ENCODE measurements at places on chromosomes 3 and 15.

DNA sequence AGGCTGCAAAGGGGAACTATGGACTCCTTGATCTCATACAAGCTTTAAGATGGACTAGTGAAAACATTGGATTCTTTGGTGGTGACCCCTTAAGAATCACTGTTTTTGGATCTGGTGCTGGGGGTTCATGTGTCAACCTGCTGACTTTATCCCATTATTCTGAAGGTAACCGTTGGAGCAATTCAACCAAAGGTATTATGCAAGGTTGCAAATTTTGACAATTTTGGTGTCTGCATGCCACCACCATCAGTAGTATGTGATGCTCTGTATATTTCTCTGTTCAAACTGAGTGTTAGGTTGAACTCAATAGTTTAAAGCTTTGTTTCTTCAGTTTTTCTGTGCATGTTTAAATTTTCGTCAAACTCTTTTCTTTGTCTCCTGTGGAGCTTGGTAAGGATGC is 583.8 kb upstream of the NAALADL2 start:
- DNase-seq = no peak

DNA sequence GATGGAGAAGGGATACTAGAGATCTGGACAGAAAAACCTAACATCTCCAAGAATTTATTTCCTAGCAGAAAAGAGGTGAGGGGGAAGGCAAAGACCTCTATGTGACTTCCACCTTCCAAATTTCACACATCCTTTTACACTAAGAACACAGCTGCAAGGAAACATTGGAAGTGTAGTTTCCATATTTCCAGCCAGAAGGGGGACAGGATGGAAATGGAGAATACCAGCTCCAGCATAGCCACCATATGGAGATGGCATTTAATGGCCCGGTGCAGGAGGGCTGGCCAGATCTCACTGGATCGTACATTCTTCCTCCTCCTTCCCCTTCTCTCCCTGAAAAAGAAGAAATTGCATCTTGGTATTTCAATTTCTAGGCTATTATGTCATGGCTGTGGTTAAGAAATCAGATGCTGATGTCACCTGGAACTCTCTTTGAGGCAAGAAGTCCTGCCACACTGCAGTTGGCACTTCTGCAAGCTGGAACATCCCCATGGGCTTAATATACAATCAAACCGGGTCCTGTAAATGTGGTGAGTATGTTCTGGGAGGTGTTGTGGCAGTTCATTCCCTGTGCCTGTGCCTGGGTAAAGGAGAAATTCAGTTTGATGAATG is 36.9 kb upstream of the TF start:
- DNase-seq = no peak

DNA sequence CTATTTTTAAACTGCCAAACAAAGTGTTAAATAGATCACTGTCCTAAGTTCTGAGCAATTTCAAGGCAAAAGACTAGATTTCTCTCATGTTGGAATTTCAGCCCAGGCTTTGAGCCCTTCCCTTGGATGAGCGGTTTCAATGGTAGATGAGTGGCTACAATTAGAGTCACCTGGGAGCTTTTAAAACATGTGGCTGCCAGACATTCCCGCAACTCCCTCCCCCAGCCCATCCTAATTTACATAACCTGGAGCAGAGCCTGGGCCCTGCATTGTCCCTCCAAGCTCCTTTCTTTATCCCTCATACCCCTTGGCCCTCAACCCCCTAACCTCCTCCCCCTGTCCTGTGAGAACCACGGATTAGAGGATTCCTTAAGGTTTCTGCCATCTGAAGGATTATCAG is 357.5 kb upstream of the UMPS start:
- DNase-seq = no peak

DNA sequence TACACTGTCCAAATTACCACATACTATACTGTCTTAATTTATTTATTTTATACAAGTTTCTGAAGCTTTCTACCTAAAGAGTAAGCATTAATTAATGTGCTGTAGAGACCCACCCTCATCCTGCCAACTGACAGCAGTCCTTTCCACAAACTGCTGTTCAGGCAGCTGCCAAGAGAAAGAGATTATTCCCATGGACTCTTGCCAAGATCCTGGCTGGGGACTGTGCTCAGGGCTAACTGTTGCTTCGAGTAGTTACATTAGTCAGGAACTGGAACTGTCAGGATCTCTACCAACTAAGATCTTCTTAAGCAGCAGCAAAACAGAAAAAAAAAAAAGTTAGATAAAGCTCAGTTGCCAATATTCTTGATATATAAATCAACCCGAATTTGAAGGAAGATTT is 398.8 kb downstream of the MECOM start:
- DNase-seq = no peak

DNA sequence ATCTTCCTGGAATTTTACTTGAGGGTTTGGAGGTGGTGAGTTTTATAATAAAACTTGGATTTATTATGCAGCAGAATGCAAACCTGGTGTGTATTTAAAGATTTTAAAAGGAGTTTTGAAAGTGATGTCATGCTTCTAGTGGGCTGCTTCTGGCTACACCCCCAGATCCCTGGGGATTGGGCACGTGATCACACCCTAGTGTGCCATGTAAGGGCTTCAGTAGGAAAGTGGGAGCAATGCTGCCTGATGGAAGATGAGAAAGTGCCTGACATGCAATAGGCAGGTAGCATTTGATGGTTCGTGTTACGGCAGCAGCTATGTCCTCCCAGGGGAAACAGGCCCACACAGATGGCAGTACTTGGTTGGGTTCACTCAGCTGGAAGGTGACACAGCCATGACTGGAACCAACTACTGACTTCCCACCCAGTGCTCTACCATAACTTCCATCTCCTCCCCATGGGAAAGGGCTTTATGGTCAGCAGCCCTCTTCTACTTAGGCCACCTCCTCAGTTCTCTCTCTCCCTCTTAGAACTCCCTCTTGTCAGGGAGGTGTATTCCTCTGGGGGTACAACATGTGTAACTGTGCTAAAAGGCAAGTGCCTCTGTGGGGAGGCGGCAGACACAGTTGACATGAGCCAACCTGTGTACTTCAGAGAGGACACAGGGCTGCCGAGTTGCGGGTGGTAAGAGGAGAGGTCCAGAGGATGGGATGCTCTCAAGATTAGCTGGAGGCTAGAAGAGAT is 5.6 kb downstream of the ITPKA start:
- DNase-seq = no peak

DNA sequence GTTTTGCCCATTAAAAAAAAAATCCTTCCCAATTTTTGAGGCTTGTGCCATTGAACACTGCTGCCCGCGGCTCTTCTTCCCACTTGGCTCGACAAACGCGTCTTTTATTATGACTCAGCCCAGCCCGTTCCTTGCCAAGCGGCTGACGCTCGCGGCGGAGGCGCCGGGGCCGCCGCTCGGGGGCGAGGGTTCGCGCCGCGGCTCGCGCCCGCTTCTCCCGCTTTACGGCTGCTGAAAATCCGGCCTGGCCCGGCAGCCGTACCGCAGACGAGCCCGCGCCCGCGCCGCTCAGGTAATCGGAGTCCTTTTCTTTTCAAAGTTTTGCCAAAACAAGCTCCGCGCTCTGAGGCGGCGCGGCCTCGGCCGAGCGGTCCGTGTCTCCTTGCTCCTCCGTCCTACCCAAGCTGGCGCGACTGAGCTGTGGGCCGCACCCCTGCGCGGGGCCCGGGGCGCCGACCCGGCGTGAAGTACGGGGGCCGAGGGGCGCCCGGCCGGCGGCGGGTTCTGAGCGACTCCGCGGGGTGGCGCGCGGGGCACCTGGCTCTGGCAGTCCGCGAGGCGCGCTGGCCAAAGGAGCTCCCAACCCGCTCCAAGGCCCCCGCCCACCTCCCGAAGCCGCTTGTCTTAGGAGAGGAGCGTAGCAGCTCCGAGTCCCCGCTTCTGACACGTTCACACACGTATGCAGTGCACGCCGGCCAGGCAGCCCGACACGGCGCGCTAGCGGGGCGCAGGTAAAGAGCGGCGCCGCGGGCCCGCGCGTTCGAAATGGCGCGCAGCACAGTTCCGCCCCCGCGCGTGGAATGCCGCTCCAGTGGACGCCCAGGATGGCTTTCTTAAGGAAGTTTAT is 418.2 kb upstream of the NAALADL2 start:
- DNase-seq = peak; percentile 15

DNA sequence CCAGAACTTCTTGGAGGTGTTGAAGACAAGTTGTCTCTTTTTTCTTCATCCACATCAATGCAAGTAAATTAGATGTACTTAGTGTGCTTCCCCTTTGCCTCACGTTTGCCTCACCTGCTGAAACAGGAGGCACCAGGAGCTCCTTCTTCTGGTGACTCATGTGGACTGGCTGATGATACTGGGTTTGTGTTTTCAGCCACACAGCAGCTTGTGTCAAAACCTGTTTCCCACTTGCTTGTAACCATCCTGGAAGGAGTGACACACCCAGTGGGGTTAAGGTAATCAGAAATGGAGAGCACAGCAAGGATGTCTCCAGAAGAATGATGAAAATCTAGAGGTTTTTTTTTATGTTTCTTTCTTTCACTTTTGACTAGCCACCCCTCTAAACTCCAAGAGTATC is 143.3 kb upstream of the RBMS3 start:
- no peak for DNase-seq

GRCh38 chr3:59499954-59500353 is 450.1 kb upstream of the CFAP20DC start:
- no peak for DNase-seq
